ENCODE measurements at places on chromosomes 5 and 9.
A peak's percentile ranks its signal among the peaks of the same experiment; 100 is the strongest.

GRCh38 chr5:35408146-35408545, 177.9 kb upstream of the PRLR start:
- no peak for DNase-seq

GRCh38 chr5:95555553-95555952, 652 bp downstream of the ARSK start:
- no peak for DNase-seq

DNA sequence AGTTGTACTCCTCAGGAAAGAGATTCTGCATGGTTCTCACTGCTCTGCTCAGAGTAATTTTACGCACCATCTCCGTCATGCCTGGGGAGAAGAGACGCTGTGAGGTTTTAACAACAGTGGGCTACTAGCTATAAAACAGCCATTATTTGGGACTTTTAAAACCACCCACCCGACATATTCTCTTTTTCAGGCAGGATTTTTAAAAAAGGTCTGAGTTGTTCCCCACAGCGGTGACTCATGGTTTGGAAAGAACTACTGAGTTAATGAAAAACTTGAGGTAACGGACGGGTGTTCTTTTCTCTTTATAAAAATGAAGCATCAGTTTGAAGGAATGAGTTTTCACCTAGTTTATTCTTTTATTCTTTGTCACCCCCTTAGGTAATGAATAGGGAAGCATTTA, 61.3 kb downstream of the TTLL11 start:
- no peak for DNase-seq

DNA sequence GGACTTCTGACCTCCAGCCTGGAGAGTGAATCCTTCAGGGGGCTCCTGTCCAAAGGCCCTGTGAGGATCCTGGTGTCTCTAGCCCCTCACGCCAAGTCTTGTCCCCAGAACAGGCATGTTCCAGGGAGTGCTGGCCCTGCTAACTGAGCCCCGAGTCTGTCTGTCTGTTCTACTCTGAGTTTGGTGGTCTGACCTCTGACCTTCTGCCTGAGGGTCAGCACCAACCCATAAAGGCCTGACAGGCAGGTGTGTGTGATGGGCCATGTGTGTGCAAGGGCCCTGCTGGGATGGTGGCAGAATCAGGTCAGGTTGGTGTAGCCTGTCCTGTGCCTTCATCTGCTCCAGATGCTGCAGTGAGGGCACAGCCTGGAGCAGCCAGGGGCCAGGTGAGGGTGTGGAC, 46.3 kb downstream of the PHF2 start:
- DNase-seq = no peak

DNA sequence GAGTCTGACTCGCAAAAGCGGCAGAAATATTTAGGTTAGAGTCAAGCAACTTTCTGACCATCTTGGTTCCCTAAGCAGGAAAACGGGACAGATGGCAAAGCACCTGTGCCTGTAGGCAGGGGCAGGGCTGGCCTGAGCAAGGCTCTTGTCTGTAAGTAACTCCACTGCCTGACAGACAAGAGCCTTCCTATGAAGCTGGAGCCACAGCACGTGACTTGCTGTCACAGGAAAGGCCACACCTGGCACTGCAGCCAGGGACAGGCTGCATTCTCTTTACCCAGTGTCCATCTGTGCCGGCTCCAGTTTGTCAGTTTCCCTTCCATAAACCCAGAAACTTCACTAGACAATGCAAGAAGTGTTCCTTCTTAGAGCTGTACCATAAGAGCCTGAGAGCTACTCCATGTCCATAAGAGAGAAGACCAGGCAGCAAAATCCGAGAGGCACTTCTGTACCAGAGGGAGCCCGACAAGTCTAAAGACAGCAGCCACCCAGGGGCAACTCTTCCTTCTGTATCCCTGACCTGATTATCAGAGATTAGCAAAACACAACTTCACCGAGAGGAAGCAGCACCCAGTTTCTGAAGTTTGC, 78.1 kb downstream of the GPR21 start:
- no peak for DNase-seq

- no peak for DNase-seq
These were observed 45.7 kb downstream of the STOM start for GRCh38 chr9:121324316-121324715.

DNA sequence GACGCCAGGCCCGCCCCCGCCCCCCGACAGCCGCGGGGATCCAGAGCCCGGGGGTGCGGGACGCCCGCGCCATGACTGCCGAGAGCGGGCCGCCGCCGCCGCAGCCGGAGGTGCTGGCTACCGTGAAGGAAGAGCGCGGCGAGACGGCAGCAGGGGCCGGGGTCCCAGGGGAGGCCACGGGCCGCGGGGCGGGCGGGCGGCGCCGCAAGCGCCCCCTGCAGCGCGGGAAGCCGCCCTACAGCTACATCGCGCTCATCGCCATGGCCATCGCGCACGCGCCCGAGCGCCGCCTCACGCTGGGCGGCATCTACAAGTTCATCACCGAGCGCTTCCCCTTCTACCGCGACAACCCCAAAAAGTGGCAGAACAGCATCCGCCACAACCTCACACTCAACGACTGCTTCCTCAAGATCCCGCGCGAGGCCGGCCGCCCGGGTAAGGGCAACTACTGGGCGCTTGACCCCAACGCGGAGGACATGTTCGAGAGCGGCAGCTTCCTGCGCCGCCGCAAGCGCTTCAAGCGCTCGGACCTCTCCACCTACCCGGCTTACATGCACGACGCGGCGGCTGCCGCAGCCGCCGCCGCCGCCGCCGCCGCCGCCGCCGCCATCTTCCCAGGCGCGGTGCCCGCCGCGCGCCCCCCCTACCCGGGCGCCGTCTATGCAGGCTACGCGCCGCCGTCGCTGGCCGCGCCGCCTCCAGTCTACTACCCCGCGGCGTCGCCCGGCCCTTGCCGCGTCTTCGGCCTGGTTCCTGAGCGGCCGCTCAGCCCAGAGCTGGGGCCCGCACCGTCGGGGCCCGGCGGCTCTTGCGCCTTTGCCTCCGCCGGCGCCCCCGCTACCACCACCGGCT, 1.0 kb downstream of the FOXE1 start:
- peak; percentile 42 for DNase-seq

GRCh38 chr9:108016446-108016845, 526.9 kb upstream of the KLF4 start:
- DNase-seq = no peak

DNA sequence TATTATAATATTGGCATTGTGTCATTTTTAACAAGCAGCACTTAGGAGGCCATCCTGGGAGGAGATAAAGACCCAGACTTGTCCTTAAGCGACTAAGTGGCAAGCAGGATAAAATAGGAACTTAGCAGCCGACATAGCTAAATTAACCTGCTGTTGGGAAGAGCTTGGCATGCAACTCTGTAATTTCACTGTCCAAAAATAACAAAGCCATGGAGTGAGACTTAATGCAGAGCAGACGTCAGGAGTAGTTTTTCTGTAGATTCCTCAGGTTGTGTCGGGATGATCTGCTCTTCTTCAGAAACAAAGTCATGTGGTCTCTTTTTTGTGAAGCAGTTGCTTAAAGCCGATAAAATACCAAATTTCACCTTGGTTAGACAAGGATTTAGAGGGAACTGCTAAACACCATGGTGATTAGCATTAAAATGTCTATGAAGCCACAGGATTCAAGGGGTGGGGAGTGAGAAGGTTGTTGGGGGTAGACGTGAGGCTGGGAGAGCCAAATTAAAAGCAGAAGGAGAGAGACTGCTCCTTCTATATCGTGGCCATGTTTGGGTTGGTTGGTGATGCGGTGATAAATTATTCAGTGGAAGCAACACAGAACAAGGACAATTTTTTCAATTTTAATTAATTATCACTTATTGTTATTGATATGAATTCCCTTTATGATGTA, 303.0 kb downstream of the CSNK1G3 start:
- DNase-seq = no peak

GRCh38 chr9:128232528-128233428, 29.6 kb downstream of the DNM1 start:
- DNase-seq = no peak

DNA sequence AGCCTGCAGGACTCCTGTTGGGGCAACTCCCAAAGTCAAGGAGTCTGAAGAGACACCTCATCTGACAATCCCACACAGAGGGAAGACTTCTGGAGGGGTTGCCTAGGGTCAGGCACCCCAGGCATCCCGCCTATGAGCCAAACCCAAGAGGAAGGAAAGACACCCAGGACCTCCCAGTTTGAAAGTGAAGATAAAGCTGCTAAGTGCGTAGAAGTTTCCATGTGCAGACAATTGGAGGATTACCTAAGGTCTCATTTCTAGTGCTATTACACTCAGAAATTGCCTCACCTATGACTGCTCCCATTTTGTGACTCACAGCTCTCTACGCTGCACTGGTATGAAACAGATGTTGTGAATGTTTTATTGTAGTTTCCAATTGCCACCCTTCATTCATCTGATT, 322.9 kb downstream of the SLIT3 start:
- no peak for DNase-seq

- no peak for DNase-seq
These were observed 795 bp upstream of the STOML2 start for GRCh38 chr9:35103660-35104191.

DNA sequence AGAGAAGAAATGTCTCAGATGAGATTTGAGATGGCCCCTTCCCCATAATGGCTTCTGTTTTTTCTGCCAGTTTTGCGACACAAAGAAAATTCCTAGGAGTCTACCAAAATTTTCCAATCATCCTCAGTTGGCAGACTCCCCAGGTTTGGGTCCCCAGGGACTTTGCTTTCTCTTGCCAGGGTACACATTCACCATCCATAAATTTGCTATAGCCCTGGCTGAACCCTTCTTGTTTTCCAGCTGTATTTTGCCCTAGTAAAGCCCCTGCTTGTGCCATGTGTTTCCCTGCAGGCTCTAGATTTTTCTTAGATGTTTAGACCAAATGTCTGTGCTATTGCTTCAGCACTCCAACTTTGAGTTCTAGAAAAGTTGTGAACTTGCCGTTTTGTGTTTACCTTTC, 283.2 kb downstream of the ANXA1 start:
- DNase-seq = no peak

GRCh38 chr9:30609713-30610112, 1774.7 kb upstream of the ACO1 start:
- no peak for DNase-seq

GRCh38 chr5:96816411-96816939, 8.7 kb upstream of the ERAP1 start:
- DNase-seq = no peak

GRCh38 chr5:122772446-122772845, 2.4 kb upstream of the SNX2 start:
- no peak for DNase-seq

GRCh38 chr5:138900281-138900965, 25.3 kb upstream of the LRRTM2 start:
- DNase-seq = no peak

GRCh38 chr9:3676766-3677165, 151.0 kb upstream of the RFX3 start:
- no peak for DNase-seq

DNA sequence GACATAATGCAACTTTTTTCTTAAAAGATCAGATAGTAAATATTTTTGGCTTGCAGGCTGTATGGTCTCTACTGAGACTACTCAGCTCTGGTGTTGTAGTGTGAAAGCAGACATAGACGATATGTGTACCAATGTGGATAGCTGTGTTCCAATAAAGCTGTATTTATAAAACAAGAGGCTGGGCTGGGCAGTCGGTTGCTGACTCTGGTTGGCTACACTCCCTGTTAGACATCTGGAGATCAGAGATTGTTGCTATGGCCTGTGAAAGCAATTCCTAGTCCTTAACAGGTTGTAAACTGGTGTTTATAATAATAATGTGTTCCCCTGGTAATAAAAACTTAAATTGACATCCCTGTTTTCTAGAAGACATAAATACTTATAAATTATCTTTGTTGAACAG, 24.4 kb upstream of the SCAMP1 start:
- no peak for DNase-seq

DNA sequence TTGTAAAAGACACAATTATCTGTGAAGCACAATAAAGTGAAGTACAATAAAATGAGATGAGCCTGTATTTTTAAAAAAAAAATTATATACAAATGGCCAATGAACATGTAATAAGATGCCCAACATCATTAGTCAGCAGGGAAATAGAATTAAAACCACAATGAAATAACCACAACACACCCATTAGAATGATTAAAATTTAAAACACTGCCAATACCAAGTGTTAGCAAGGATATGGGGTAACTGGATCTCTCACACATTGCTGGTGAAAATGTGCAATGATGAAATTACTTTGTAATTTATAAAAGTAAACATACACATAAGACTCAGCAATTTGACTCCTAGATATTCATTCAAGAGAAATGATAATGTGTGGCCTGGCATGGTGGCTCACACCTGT, 62.8 kb downstream of the SHOC1 start:
- no peak for DNase-seq

- no peak for DNase-seq
These were observed 448.9 kb downstream of the BNC2 start for GRCh38 chr9:16421532-16421931.

GRCh38 chr9:113934167-113934828, 58.2 kb downstream of the ZNF618 start:
- DNase-seq = no peak

- DNase-seq = no peak
These were observed 55.5 kb downstream of the PRRC1 start for GRCh38 chr5:127572930-127573329.

DNA sequence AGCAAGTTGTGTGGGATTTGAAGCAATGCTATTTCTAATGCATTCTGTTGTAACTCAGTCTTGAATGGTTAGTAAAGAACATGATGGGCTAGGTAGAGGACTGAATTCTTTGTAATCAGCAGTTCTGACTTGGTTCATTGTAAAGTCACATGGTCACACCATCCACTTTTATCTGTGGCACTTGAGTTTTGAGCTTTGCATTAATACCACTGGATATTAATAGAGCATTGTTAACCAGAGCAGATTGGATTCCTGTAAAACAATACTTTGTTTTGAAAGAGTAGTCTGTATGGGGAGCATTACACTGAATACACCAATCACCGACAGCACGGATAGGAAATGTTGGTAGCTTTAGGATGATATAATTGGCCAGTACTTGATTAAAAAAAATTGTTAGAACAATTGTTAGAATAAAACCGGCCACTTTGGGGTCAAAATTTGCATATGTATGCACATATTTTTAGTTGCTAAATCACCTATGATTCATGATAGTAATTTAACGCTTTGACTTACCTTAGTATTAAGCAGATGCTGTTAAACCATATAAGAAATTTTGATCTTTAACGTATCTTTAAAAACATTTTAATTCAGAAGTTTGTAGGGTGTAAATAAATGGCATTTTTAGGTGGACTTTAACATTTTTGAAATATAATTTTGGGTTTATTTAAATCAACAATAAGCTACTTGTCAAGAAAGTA, 17.4 kb downstream of the SLC12A2 start:
- no peak for DNase-seq

GRCh38 chr5:2254406-2254805, 371.7 kb upstream of the IRX4 start:
- no peak for DNase-seq

GRCh38 chr5:177598477-177598876, 1.5 kb upstream of the B4GALT7 start:
- no peak for DNase-seq

DNA sequence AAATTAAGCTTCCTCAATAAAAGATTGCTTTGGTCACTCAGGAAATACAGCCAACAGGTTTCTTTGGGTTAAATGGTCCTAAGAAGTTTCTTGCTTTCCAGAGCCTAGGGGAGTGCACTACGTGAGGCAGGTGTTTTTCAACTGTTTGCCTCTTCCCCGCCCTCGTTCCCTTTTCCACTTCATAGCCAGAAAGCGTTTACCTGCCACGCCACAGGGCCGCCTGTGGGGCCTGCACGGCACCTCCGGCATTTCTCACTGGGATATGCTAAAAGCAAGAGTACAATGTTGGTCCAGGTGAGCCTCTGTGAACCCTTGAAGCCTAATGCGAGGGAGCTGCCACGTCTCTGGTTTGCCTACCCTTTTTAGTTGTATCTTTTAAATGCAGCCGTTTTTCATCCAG, 167.6 kb upstream of the OTULINL start:
- DNase-seq = no peak

- no peak for DNase-seq
These were observed 4.9 kb upstream of the OXCT1 start for GRCh38 chr5:41875121-41875520.

Measured in stimulated activated CD8-positive, alpha-beta memory T cell treated with anti-CD3 and anti-CD28 coated beads, Interleukin-2, amount 100 ng/mL, for 48 hours (primary cell).